Erythroblast (primary cell): ENCODE measurements at places on chromosomes 12 and 14.

- DNase-seq, result no peak
Observed at GRCh38 chr12:108309674-108310312, 29.3 kb downstream of the CMKLR1 start.

- no peak for DNase-seq
Observed at GRCh38 chr12:128909653-128910052, 56.4 kb downstream of the GLT1D1 start.

DNA sequence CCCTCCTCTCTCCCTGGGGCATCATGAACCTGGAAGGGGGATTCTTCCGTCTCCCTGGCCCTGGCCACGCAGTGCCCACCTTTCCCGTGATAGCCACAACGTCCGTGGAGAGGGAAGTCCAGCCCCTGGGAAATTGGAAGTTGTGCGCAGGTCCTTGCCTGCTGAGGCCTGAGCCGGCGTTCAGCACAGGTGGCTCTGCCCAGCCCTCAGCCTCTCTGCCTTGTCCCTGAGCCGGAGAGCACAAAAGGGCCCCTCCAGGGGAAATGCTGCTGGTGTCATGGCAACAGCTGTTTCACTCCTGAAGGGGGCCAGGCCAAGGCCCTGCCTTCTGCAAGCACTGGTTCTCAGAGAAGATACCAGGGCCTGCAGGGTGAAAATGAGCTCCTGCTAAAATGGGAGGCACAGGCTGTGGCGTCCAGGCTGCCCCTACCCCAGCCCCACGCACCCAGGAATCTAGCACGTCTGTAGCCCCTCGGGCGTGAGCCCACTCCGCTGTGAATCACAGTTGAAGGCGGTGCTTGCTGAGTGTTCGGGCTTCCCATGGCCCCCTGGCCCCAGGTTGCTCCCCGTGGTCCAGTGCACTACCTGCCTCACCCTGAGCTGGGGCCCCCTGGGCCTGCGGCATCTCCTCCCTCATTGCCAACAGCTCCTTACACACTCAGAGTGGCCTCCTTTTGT, 149.4 kb downstream of the ADGRD1 start:
- DNase-seq, result no peak

DNA sequence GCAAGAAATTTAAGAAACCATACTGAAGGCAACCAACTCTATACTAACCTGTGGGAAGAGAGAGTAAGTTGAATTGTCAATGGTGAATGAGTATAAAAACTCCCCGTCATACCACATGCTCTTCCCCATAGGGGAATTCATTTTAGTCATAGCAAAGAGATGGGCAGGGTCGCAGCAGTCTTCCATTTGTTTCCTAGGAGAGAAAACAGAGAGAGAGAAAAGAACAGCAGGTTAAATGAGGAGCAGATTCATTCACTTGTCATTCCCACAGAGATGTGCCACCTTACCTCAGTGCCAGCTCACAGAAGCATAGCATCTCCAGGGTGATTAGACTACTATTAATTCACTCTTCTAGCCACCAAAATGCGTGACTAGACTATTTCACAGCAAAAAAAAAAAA, 47.4 kb downstream of the ST8SIA1 start:
- no peak for DNase-seq

DNA sequence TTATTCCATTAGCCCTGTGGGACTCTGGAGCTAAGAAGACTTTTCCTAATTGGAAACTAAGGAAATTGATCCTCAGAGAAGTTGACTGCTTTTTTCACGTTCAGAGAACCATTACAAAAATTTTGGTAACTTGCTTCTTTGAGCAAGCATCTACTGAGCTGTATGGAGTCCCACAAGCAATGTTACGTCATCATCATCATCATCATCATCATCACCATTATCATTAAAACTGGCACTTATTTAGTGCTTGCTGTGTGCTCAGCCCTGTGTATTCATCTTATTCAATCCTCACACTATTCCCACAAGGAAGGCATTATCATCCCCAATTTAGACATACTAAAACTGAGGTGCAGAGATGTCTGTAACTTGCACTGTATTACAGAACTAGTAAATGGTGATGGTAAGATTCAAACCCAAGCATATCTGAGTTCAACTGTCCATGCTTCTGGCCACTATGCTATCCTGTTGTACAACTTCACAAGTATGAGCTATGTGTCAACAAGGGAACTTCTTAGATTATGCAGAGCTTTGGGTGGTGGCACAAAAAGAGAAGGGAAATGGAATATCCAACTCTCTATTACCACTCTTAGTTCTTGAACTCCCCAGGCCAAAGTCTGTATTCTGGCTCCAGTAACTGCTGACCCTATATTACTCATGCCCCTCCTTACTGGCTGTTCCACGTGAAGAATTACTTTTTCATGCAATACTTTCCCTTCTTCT, 6.3 kb downstream of the KRT1 start:
- DNase-seq, result no peak

- DNase-seq, result no peak
Observed at GRCh38 chr14:104971447-104972240, 6.5 kb downstream of the AHNAK2 start.

DNA sequence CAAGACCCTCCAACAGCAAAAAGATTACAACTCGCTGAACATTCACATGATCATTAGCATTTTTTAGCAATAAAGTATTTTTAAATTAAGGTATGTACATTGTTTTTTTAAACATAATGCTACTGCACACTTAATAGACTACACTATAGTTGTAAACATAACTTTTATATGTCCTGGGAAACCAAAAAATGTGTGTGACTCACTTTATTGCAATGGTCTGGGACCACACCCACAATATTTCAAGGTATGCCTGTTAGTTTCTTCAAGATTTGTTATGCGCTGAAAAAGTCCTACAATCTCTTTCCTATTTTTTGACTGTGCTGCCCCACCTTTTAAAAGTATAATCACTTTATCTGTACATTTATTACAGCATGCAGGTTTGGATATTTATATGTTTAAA, 30.4 kb upstream of the PCNX4 start:
- DNase-seq, result no peak

GRCh38 chr12:22042976-22043669, 2.9 kb upstream of the CMAS start:
- no peak for DNase-seq
